ENCODE measurements at places on chromosomes 13 and 19. TPM values are rescaled to one million over a fixed set of nuclear protein-coding genes. Genes with fewer than 3 reads are reported as not detected.

DNA sequence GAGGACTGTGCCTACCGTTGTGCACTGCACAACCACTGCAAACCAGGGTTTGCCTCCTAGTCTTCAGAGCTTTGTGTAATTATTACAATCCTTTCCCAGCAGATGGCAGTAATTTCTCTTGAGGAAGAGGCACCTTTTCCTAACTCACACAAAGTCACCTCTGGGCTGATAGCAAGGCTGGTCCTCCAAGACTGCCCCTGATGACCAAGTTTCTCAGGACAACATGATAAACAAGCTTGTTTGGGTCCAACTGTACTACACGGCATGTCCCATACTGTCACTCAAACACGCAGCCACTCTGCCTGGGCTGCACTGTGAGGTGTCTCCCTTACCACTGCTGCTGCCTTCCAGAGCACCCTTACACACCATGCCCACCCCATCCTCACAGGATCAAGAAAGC lies 39.3 kb downstream of the RFXAP start:
- H3K27ac ChIP-seq, result no peak overlapping the region
- H3K36me3 ChIP-seq, result no peaks in the 10 kb centered on the region
- H3K27me3 ChIP-seq, result peaks cover 22% of the 10 kb centered on the region
- DNase-seq, result no peak
- no peak overlapping the region for H3K4me3 ChIP-seq

GRCh38 chr19:10332158-10332964 lies 968 bp downstream of the RAVER1 start:
- H3K4me3 ChIP-seq, result peak overlapping the region; percentile 96
- H3K27ac ChIP-seq, result peak overlapping the region; percentile 94
- H3K36me3 ChIP-seq, result peaks cover 14% of the 10 kb centered on the region
- DNase-seq, result no peak
- no peaks in the 10 kb centered on the region for H3K27me3 ChIP-seq
- peaks cover 21% of the 10 kb centered on the region for H3K4me1 ChIP-seq

DNA sequence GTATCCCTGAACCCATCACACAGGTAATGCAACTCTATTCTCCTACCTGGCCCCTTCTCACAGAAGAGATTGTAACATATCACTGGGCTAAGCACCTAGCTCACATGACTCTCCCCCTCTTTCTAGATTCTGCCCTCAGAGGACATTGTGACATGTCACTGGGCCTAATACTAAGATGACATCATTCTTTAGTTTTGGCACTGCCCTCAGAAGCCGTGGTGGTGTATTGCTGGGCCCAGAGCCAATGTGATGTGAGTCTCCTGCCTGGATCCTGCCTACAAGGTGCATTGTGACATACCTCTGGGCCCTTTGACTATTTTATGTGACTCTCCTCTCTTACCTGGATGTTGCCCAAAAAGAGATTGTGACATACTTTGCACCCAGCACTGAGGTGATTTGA lies 21.4 kb upstream of the ZNF730 start:
- H3K27ac ChIP-seq, result no peak overlapping the region
- no peak overlapping the region for H3K4me3 ChIP-seq
- H3K4me1 ChIP-seq, result no peaks in the 10 kb centered on the region
- no peaks in the 10 kb centered on the region for H3K27me3 ChIP-seq
- DNase-seq, result no peak

DNA sequence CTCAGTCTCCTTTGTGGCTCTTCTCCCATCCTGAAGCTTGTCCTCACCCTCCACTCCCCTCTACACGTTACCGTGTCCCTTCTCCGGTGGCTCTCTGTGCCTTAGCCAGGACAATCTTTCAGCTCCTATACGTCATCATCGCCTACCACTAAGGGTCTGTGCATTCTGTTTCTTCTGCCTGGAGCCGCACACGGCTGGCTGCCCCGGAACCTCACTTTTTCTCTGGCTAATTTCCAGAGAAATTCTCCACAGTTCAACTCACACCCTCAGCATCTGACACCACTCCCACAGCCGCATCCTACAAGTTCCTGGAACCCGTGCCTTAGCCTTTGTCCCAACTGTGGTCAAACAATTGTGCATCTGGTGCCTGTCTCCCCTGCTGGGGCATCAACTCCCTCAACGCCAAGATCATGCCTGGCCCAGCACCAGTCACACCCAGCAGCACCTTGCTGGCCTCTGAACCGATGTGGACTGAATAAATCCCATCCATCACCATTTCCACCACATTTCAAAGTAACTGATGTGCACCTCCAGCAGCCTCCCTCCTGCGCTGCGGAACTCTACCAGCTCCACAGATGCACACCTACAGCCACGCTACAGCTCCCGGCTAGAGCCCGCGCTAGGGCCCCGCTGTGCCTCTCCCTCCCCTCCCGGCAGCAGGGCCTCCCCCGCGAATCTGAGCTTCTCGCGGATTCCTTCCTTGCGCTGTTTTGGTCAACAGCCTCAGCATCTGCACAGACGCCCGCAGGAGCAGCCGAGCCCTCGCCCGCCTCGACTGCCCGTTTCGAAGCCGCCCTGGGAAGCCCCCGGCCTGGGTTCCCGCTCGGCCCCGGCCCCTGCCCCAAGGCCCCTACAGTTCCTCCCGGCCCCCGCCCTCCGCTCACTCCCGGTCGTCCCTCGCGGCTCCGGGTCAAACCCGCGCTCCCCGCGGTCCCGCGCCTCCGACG lies 689 bp downstream of the DCUN1D2 start:
- H3K27ac ChIP-seq, result peak overlapping the region; percentile 81
- peak overlapping the region; percentile 85 for H3K4me3 ChIP-seq
- H3K36me3 ChIP-seq, result peaks cover 12% of the 10 kb centered on the region
- H3K4me1 ChIP-seq, result peaks cover 39% of the 10 kb centered on the region
- DNase-seq, result peak; percentile 64

- H3K4me3 ChIP-seq, result no peak overlapping the region
- peaks cover 3% of the 10 kb centered on the region for H3K27me3 ChIP-seq
- H3K36me3 ChIP-seq, result no peaks in the 10 kb centered on the region
- no peak for DNase-seq
Measured at GRCh38 chr13:105364191-105364590, 1171.3 kb downstream of the EFNB2 start.

DNA sequence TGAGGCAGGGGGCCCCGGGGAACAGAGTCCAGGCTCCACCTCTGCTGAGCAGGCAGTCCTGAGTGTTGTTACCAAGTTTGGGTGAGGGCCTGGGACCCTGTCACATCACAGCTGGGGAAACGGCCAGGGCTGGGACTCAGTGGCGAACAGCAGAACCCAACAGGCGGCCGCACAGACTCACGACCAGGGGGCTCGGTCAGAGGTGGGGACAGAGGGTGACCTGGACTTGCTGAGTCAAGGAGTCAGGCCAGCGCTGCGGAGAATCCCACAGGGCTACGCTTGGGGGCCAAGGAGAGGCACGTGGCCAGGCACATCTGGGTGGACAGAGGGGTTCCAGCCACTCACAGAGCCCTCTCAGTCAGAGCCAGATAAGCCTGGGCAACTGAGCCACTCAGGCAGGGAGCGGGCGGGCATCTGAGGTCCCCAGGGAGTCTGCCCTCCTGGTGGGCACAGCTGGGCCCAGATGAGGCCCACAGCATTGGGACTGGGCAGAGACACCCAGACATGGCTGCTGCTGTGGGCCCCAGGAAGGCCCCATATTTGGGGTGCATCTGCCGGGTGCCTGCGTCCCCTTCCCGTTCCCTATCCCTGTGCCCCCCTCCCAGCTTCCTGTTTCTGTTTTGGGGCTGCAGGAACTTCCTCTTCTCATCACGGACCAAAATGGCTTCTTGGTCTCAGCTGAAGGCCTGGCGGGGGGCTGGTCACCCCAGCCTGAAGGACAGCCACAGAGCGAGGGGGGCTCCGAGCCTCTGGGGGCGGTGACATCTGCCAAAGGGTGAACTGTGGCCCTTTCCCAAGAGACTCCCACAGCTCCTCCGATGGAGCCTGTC lies 34.0 kb downstream of the CEBPA start:
- peaks cover 2% of the 10 kb centered on the region for H3K27me3 ChIP-seq
- H3K36me3 ChIP-seq, result no peaks in the 10 kb centered on the region
- no peak overlapping the region for H3K4me3 ChIP-seq
- no peak overlapping the region for H3K27ac ChIP-seq
- DNase-seq, result no peak
- H3K4me1 ChIP-seq, result no peaks in the 10 kb centered on the region

DNA sequence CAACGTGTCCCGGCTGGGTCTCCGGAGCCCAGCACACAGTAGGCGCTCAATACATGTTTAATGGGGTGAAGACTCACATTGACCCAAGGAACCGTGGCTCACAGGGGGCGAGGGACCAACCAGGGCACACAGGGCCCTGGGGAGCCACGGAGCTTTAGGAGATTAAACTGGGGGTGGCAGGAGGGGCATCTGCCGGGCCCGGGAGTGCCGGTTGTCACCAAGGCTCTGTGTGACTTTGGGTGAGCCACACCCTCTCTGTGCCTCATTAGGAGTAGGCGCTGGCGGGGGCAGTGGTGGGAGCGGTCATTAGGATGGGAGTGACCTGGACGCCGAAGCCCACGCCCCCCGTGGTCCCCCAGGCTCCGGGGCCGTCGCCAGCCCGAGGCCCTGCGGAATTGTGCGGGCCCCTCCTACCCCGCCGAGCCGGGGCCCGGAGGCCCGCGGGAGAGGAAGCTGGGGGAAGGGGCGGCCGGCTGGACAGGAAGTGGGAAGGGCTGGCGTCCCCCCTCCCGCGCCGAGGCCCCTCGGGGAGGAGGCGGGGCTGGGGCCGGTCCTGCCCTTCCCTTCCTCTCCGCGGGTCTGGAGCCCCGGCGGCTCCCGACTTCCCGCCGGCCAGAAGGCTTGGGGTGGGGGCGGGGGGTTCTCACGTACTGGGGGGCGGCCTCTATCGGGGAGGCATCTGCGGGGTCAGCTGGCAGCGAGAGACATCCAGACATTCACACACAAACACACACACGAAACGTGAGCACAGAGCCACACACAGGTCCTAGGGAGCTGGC lies 1.8 kb upstream of the SSBP4 start:
- no peaks in the 10 kb centered on the region for H3K27me3 ChIP-seq
- peaks cover 61% of the 10 kb centered on the region for H3K4me1 ChIP-seq
- H3K36me3 ChIP-seq, result peaks cover 3% of the 10 kb centered on the region
- peak overlapping the region; percentile 85 for H3K4me3 ChIP-seq
- H3K27ac ChIP-seq, result peak overlapping the region; percentile 93

DNA sequence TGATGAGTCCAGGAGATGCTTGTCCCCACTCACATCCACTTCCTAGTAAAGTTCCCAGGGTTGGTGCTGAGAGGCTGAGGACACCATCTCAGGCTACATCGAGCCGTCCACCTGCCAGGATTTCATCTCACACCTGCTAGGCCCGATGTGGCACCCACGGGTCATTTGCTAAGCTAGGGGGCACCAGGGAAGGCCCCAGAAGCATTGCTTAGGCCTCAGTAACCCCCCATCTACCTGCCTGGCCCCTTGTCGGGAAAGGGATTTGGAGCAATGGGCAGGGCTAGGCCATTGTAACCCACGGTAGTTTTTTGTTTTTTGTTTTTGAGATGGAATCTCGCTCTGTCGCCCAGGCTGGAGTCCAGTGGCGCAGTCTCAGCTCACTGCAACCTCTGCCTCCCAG lies 51.8 kb downstream of the F2RL3 start:
- no peaks in the 10 kb centered on the region for H3K36me3 ChIP-seq
- H3K4me3 ChIP-seq, result no peak overlapping the region
- no peak overlapping the region for H3K27ac ChIP-seq

GRCh38 chr13:110118106-110118505 lies 188.9 kb downstream of the COL4A1 start:
- H3K4me3 ChIP-seq, result no peak overlapping the region
- no peak overlapping the region for H3K27ac ChIP-seq
- H3K36me3 ChIP-seq, result no peaks in the 10 kb centered on the region
- H3K4me1 ChIP-seq, result no peaks in the 10 kb centered on the region
- peaks cover 16% of the 10 kb centered on the region for H3K27me3 ChIP-seq
- DNase-seq, result no peak

GRCh38 chr13:35598790-35599369 lies 122.4 kb upstream of the MAB21L1 start:
- H3K4me1 ChIP-seq, result no peaks in the 10 kb centered on the region
- H3K27me3 ChIP-seq, result no peaks in the 10 kb centered on the region
- no peaks in the 10 kb centered on the region for H3K36me3 ChIP-seq
- H3K27ac ChIP-seq, result no peak overlapping the region

GRCh38 chr19:43895727-43896308 lies 39.3 kb downstream of the ZNF45 start:
- H3K4me1 ChIP-seq, result peaks cover 2% of the 10 kb centered on the region
- peaks cover 41% of the 10 kb centered on the region for H3K36me3 ChIP-seq
- no peak overlapping the region for H3K27ac ChIP-seq
- H3K27me3 ChIP-seq, result no peaks in the 10 kb centered on the region

- no peak overlapping the region for H3K4me3 ChIP-seq
- no peaks in the 10 kb centered on the region for H3K4me1 ChIP-seq
- no peak for DNase-seq
- H3K27me3 ChIP-seq, result no peaks in the 10 kb centered on the region
- peaks cover 43% of the 10 kb centered on the region for H3K36me3 ChIP-seq
Measured at GRCh38 chr19:58428617-58429016, 11.3 kb downstream of the ZNF132 start.

DNA sequence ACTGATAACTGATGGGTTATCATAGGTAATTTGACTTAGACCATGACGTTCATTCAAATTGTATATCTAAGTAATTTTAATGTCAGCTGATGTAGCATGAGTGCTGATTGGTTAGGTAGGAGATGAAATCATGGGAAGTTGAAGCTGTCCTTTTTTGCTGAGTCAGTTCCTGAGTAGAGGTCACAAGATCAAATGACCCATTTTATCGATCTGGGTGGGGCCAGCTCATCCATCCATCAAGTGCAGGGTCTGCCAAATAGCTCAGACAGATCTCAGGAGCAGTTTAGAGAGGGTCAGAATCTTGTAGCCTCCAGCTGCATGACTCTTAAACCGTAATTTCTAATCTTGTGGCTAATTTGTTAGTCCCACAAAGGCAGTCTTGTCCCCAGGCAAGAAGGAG lies 35.3 kb upstream of the CD177 start:
- no peak overlapping the region for H3K27ac ChIP-seq
- H3K27me3 ChIP-seq, result peaks cover 2% of the 10 kb centered on the region
- H3K36me3 ChIP-seq, result no peaks in the 10 kb centered on the region
- H3K4me1 ChIP-seq, result no peaks in the 10 kb centered on the region

The TMEM221 gene
- not detected for total RNA-seq

DNA sequence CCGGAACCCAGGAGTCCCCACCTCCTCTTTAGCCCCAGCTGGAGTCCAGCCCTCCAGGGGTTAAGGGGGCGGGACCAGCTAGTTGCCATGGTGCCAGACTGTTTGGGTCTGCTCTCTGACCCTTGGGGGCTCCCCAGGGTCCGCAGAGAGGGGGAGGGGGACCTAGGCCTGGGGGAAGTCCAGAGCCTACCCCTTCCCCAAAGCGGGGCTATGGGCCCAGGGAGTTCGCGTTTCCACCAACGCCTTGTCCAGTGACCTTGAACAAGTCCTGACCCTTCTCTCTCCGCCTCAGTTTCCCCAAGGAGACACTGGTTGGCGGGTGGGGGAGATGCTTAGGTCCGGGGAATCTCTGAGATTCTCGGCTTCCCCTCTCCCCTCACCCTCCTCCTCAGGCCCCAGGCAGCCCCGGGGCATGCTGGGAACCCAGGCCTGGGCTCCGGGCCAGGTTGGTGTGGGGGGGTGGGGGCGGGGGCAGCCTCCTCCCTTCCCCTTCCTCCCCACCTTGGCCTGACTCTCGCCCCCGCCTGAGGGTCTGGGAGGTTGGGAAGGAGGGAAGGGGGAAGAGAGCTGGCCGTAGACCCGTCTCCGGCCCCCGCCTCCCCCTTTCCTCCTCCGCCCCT lies 2.6 kb upstream of the SPACA6 start:
- H3K27ac ChIP-seq, result peak overlapping the region; percentile 78
- peaks cover 4% of the 10 kb centered on the region for H3K4me1 ChIP-seq
- DNase-seq, result peak; percentile 58
- peak overlapping the region; percentile 79 for H3K4me3 ChIP-seq

GRCh38 chr13:20424949-20425348 lies 100.7 kb downstream of the CRYL1 start:
- H3K4me1 ChIP-seq, result peaks cover 14% of the 10 kb centered on the region
- peaks cover 12% of the 10 kb centered on the region for H3K36me3 ChIP-seq
- H3K27ac ChIP-seq, result no peak overlapping the region

All from activated naive CD8-positive, alpha-beta T cell treated with anti-CD3 and anti-CD28 coated beads, Interleukin-2, amount 10 ng/mL, durations not matched to agents 7 days and 5 days (primary cell).